ENCODE measurements at places on chromosomes 4 and X. TPM values are rescaled to one million over a fixed set of nuclear protein-coding genes. Genes with fewer than 3 reads are reported as not detected.

GRCh38 chr4:16916719-16917337 is 18.4 kb upstream of the LDB2 start:
- H3K36me3 ChIP-seq = no peaks in the 10 kb centered on the region
- peak; percentile 95 for DNase-seq
- no peaks in the 10 kb centered on the region for H3K27me3 ChIP-seq
- no peak overlapping the region for H3K4me3 ChIP-seq
- peaks cover 20% of the 10 kb centered on the region for H3K4me1 ChIP-seq

DNA sequence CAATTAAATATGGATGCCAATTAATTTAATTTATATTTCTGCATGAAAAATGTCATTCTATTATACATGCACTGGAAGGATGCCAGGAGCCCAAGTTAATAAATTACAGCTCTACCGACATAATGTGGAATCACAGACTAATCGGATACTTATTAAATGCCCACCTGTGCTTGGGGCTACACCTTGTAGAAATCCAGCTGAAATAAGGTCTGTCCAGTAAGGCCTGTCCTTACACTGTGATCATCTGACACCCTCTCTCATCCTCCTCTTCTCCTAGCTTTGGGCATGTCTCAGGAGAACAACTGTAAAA is 6.0 kb upstream of the SHISA3 start:
- peaks cover 20% of the 10 kb centered on the region for H3K4me1 ChIP-seq
- peaks cover 19% of the 10 kb centered on the region for H3K27me3 ChIP-seq
- H3K36me3 ChIP-seq = no peaks in the 10 kb centered on the region
- H3K27ac ChIP-seq = no peak overlapping the region
- DNase-seq = no peak

DNA sequence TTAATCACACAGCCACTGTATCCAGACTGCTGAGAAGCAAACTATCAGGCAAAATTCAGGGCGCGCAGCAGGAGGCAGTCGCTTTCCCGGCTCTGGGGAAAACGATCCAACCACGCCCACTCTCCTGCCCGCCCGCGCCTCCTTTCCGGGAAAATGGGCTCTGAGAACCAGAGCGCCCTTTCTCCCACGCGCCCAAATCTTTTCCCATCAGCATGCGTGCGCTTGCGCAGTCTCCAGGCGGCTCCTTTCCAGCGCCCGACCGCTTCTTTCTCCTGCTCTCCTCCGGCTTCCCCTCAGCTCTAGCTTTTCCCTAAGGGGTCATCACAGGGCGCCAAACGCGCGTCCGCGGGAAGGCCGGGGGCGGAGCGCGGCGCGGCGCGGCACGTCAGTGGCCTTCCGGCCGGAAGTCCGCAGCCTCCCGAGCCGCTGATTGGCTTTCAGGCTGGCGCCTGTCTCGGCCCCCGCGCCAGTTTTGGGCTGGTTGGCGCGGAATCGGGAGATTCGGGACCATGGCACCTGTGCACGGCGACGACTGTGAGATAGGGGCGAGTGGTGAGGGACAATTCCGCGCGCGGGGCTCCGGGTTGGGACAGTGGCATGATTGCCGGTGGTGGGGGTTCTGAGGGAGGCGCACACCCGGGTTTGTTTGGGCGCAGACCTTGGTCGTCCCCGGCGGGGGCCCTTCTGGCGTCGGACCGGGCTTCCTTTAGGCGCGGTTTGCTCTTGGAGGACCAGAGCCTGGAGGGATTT is at the start of gene POLA1:
TSS of gene POLA1 (plus strand) at position 466 of the 750 bp plus-strand sequence. CDS start at position 510, 44 bp downstream.
- peaks cover 4% of the 10 kb centered on the region for H3K4me1 ChIP-seq
- H3K27ac ChIP-seq = peak within 1 kb of the TSS; percentile 56
- H3K27me3 ChIP-seq = no peaks in the 10 kb centered on the region
- H3K36me3 ChIP-seq = no peaks in the 10 kb centered on the region

DNA sequence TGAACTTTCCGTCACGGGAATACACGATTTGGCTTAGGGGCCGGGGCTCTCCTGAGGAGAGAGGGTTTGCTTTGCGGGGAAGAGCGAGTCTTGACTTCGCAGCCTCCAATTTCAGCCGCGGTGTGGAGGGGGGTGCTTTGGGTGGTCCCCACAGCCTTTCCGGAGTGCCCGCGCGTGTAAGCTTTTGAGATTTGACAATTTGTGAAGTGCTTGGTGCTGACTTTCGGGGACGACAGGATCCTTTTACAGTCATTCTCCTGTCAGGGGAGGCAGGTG is 355 bp downstream of the SCML1 start:
- DNase-seq = no peak
- peak overlapping the region; percentile 62 for H3K4me3 ChIP-seq
- no peaks in the 10 kb centered on the region for H3K4me1 ChIP-seq

DNA sequence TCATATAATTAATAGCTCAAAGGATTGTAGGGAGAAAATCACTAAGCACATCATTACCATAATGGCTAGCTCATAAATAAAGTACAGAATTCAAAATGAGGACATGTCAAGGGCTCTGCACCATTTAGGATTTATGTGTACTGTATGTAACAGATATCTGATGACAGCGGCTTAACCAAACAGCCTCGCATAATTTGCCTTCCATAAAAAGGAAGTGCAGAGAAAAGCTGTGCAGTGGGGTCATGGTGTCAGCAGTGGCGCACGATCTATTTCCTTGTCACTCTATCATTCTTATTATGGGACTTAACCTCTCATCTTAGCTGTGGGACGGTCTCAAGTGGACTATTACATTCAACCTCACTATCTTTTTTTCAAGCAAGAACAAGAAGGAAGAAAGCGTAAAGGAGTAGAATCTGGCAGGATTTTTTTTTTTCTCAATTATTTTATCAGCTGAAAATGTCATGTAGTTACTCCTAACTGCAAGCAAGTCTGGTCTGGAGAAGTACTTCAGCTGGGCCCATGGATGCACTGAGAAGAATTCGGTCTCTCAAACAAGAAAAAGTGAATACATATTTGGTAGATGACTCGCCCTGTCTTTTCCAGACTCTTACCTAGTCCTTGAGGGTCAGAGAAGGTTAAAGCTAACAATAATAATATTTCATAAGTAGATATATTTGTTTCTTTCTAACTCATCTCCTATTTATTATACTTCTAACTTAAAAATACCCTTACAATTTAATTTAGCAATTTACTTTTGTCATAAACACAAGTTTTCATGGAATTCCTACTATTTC is 94.6 kb downstream of the COX18 start:
- H3K27ac ChIP-seq = no peak overlapping the region
- no peak for DNase-seq
- H3K36me3 ChIP-seq = no peaks in the 10 kb centered on the region
- no peaks in the 10 kb centered on the region for H3K4me1 ChIP-seq
- H3K27me3 ChIP-seq = no peaks in the 10 kb centered on the region
- no peak overlapping the region for H3K4me3 ChIP-seq

- no peak overlapping the region for H3K27ac ChIP-seq
- no peak overlapping the region for H3K4me3 ChIP-seq
- DNase-seq = peak; percentile 64
- no peaks in the 10 kb centered on the region for H3K36me3 ChIP-seq
- H3K27me3 ChIP-seq = no peaks in the 10 kb centered on the region
These were observed 45.5 kb downstream of the TMEM144 start for GRCh38 chr4:158255727-158256324.

GRCh38 chrX:39063037-39063436 is 261.8 kb downstream of the MID1IP1 start:
- H3K27ac ChIP-seq = no peak overlapping the region
- no peak overlapping the region for H3K4me3 ChIP-seq
- no peaks in the 10 kb centered on the region for H3K36me3 ChIP-seq
- peaks cover 7% of the 10 kb centered on the region for H3K4me1 ChIP-seq

GRCh38 chrX:10855845-10856244 is 235.5 kb upstream of the MID1 start:
- DNase-seq = no peak
- no peaks in the 10 kb centered on the region for H3K4me1 ChIP-seq
- H3K27ac ChIP-seq = no peak overlapping the region
- H3K4me3 ChIP-seq = no peak overlapping the region
- H3K36me3 ChIP-seq = no peaks in the 10 kb centered on the region

DNA sequence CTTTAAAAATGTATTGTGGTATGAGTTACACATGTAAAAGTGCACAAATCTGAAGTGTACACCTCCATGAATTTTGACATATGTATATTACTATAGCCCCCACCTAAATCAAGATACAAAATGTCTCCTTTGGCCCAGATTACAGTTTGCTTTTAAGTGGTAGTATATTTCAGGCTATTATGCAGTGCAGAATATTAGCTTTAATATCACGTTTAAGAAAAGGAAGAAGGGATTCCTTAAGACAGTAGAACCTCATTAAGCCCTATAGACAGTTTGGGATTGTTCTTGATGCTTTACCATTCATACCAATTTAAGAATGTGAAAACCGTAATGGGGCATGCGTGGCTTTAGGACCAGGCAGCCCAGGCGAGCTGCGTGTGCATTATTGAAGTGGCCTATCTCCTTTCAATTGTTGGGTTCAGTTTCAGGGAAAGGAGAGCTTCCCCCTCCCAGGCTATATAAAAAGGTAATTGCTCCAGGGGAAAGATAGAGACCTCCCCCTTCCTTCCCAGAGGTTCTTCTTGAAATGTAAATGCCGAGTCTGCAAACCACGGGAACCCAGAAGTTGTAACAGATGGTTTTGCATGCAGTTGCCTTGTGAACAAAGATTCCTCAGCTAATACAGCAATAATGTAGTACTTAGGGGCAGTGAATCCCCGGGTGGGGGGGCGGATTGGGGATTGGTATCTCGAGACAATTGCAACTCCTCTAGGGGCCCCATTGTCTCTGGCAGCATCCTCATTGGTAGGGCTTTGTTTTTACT is 106.1 kb downstream of the UCHL1 start:
- DNase-seq = peak; percentile 92
- H3K4me1 ChIP-seq = peaks cover 45% of the 10 kb centered on the region
- H3K27ac ChIP-seq = no peak overlapping the region
- H3K36me3 ChIP-seq = no peaks in the 10 kb centered on the region
- H3K27me3 ChIP-seq = peaks cover 94% of the 10 kb centered on the region
- peak overlapping the region; percentile 27 for H3K4me3 ChIP-seq

GRCh38 chr4:143381189-143382118 is 44.8 kb downstream of the GAB1 start:
- H3K4me3 ChIP-seq = no peak overlapping the region
- peak overlapping the region; percentile 65 for H3K27ac ChIP-seq
- no peaks in the 10 kb centered on the region for H3K36me3 ChIP-seq
- DNase-seq = peak; percentile 31

DNA sequence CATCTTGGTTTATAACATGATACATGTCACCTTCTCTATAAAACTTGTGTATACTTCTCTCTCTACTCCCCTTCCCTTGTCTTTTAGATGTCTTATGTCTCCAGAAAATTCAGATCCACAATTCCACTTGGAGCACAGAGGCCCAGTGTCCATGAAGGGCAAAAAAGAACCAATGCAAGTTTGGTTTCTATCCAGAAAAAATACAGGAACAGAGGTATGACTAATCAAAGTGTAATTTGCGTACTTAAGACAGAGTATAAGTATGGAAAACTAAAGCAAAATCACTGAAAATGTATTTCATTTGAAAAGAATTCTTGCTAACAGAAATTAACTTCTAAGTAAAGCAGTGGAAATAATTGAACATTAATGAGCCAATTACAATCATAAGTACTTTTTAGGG is 46.2 kb downstream of the GUCY1B1 start:
- no peak overlapping the region for H3K27ac ChIP-seq
- H3K4me1 ChIP-seq = no peaks in the 10 kb centered on the region
- H3K27me3 ChIP-seq = no peaks in the 10 kb centered on the region
- no peaks in the 10 kb centered on the region for H3K36me3 ChIP-seq
- no peak for DNase-seq

GRCh38 chr4:89307446-89308160 is at the start of gene GPRIN3:
TSS of gene GPRIN3 (minus strand) at chr4:89307800. CDS start at chr4:89250110, 57,690 bp downstream.
- no peak within 1 kb of the TSS for H3K27ac ChIP-seq
- peak; percentile 76 for DNase-seq
- peak within 1 kb of the TSS; percentile 90 for H3K4me3 ChIP-seq

DNA sequence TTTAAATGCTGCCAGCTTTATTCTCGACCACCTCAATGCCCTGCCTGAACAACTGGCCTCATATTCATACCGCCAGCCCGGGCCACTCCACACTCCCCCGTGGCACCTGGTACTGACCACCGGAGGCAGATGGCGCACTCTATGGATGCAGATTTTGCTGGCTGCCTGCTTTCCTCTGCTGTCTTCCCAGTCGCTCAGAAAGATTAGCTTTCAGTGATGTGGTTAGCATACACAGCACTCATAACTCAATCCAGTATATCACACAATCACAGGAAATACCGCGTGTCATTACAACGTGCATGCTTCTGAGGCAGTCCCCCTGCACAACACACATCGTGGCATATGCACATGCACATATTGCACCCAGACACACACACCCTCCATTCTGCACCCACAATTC is 147.2 kb upstream of the BCOR start:
- 0 out of 2 replicates have a peak, but pooled peaks cover 3% of the 10 kb centered on the region for H3K4me1 ChIP-seq
- no peaks in the 10 kb centered on the region for H3K36me3 ChIP-seq

The RAB41 gene
- not detected for total RNA-seq

The TRAM1L1 gene
- total RNA-seq = 2.6 TPM

The GPRASP3 gene
- 18.2 TPM for total RNA-seq

The BMX gene
- total RNA-seq = not detected

The CDKN2AIP gene
- 27.2 TPM for total RNA-seq

Measured in GM23338 (cell line).